ENCODE measurements at places on chromosomes 3 and 15. TPM values are rescaled to one million over a fixed set of nuclear protein-coding genes. Genes with fewer than 3 reads are reported as not detected.

The FGF12 gene
- not detected for polyA plus RNA-seq

The MOBP gene
- not detected for polyA plus RNA-seq

The RFTN1 gene
- 0.11 TPM for polyA plus RNA-seq

The HSPBAP1 gene
- 5.0 TPM for polyA plus RNA-seq

The SPPL2A gene
- 47.3 TPM for polyA plus RNA-seq

The ARHGEF26 gene
- not detected for polyA plus RNA-seq

The SLC51A gene
- polyA plus RNA-seq = not detected

GRCh38 chr3:56702490-56703315, 19.6 kb upstream of the TASOR start:
- H3K27me3 ChIP-seq = no peaks in the 10 kb centered on the region
- no peak overlapping the region for H3K4me3 ChIP-seq
- H3K36me3 ChIP-seq = no peaks in the 10 kb centered on the region
- DNase-seq = peak; percentile 18

- peaks cover 5% of the 10 kb centered on the region for H3K27me3 ChIP-seq
- H3K4me1 ChIP-seq = peaks cover 7% of the 10 kb centered on the region
- no peak overlapping the region for H3K27ac ChIP-seq
- DNase-seq = no peak
These were observed 256.7 kb upstream of the TLE3 start for GRCh38 chr15:70354346-70354905.

DNA sequence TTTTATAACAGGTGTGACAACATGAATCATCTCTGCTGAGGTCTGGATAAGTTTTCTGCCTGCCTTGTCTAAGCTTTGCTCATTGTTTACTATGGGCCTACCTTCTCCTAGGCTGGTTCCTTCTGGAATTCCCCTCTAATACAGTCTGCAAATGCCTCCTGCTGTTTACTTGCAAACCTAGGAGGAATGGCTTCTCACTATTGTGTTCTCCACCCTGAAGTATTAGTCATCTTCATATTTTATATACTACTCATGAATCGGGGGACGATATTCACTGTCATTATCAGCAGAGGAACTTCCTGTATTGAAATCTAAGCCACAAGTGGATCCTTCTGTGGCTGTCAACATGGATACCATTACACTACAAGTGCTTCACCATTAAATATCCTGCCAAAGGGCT, 154.8 kb downstream of the PLCL2 start:
- no peak overlapping the region for H3K27ac ChIP-seq
- no peak overlapping the region for H3K4me3 ChIP-seq
- H3K36me3 ChIP-seq = no peaks in the 10 kb centered on the region
- H3K4me1 ChIP-seq = no peaks in the 10 kb centered on the region
- no peak for DNase-seq

DNA sequence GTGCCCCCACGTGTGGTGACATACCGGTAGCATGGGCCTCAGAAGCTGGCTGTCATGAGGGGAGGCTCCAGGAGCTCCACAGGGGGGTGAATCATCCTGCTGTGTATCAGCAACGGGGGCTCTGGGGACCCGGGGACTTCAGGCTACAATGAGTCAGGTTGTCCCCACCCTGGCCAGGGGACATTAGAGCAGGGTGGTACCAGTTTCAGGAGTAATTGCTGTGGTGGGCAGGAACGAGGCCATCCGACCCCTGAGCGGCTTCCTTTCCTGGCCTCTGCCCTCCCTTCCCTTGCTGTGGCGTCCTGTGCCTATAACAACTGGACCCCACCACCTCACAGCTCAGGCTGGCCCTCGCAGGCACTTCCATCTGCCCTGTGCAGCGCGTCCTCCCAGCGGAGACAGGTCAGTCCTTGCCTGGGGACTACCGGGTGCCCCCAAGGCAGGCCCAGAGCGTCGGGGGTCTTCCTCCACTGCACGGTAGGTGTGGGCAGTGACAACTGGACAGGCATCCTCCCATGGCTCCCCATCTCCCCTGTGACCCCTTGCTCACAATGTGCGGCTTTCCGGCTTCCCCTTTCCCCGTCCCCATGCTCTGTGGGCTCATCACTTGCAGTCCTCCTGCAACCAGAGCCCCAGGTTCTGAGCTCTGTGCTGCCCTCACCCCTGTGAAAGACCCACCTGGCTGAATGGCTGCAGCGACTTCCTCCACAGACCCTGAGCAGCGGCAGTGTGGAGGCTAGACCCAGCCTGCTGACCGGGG, 57.0 kb downstream of the KLF15 start:
- H3K4me3 ChIP-seq = no peak overlapping the region
- H3K4me1 ChIP-seq = no peaks in the 10 kb centered on the region
- DNase-seq = no peak
- H3K36me3 ChIP-seq = no peaks in the 10 kb centered on the region

DNA sequence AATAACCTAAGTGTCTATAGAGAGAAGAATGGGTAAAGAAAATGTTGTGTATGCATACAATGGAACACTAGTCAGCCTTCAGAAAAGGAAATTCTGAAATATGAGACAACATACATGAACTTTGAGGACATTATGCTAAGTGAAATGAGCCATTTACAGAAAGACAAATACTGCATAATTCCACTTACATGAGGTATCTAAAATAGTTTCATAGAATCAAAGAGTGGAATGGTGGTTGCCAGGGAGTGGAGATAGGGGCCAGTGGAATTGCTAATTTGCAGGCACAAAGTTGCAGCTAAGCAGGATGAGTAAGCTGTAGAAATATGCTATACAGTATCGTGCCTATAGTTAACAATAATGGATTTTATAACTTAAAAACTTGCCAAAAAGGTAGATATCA, 779.6 kb upstream of the ARPP21 start:
- DNase-seq = no peak
- H3K4me1 ChIP-seq = no peaks in the 10 kb centered on the region
- H3K36me3 ChIP-seq = no peaks in the 10 kb centered on the region
- no peak overlapping the region for H3K27ac ChIP-seq

DNA sequence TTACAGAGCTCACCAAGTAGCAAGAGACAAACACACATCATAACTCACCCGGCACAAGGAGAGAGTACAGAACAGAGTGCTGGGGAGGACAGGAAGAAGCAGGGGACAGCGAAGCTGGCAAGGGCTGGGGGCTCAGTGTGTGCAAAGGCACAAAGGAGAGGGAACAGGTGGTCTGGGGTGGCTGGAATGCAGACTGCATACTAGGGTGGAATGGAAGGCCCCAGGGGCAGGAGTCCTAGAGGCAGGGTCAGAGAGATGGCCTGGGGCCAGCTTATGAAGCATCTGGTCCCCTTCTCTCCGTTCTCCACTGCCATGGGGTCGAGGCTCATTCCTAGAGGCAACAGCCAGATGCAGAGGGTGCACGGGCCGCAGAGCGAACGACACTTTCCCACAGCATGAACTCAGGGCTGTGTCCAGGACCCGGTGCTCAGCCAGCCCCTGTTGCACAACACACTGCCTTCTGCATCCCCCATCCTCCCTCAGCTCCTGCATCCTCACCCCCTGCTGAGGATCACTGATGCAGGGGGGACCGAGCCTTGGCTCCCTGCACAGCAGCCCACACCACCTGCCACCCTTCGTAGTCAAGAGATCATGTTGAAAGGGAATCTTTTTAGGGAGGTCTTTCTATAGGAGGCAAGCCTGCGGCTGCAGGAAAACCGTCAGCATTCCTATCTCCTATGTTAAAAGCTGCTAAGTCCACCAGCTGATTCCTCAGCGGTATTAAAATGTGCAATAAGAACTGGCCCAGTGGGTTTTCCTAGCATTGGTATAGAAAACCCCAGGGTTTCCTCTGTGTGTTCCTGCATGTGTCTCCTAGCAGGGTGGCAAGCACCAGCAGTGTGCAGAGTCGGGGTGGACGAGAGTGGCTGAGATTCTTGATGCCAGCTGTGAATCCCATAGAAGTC, 293.5 kb downstream of the UACA start:
- H3K4me3 ChIP-seq = no peak overlapping the region
- H3K27ac ChIP-seq = no peak overlapping the region
- no peaks in the 10 kb centered on the region for H3K36me3 ChIP-seq
- no peak for DNase-seq

- DNase-seq = no peak
- H3K4me3 ChIP-seq = no peak overlapping the region
- no peaks in the 10 kb centered on the region for H3K27me3 ChIP-seq
- no peak overlapping the region for H3K27ac ChIP-seq
These were observed 158.4 kb upstream of the GMNC start for GRCh38 chr3:191020730-191021396.

DNA sequence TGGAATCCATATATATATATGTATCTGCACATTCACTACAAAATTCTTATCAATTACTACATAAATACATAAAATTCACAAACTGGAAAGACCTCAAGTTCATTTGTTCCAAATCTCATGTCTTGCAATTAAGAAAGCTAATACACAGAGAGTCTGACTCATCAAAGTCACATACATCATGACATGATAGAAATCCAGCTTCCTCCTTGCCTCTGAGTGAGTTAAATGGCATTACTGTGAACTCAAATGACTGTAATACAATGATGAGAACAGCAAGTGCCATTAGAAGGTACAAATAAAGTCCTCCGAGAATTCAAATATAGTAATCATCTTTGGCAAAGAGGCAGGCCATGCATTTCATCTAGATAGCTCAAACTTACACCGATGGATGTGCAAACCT, 55.1 kb upstream of the AGTR1 start:
- H3K36me3 ChIP-seq = no peaks in the 10 kb centered on the region
- DNase-seq = no peak
- H3K27ac ChIP-seq = no peak overlapping the region
- no peak overlapping the region for H3K4me3 ChIP-seq
